ENCODE measurements at places on chromosomes 11 and 22.

GRCh38 chr22:25765016-25765367, 23.0 kb downstream of the MYO18B start:
- no peak for DNase-seq

DNA sequence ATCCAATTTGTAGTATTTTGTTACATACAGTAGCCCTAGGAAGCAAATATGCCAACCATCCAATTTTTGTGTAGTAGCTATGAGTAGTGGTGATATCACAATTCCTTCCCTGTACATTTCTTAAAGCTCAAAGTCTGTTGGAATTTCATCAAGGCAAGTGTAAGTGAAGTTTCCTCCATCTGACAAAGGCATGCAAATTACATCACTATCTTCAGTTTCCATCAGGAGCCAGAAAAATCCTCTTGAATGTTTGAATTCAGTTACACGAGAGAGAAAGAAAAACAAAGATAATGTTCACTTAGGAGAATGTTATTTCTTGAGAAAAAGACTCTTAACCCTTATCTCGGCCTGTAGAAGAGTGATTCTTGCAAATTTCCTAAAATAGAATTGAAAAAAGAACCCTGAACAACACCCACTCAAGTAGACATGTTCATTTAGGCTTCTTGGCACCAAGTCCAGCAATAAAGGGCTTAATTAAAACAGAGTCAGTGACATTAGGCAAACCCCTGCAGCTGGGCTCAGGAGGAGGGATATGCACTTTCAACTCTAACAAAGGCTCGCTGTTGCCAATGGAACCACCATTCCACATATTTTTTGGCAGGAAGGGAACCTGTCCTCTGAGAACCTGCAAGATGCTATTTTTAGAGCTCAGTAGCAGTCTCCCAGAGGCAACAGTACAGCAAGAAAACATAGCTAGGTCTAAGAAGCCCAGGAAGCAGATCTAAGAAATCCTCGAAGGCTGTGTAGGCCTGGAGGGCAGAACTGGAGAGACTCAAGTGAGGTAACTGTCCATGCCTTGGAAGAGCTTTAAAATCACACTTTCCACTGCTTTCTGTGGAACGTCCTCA, 144.6 kb downstream of the CCDC81 start:
- no peak for DNase-seq

GRCh38 chr11:39174965-39175364, 2284.5 kb downstream of the LRRC4C start:
- no peak for DNase-seq

GRCh38 chr22:32858121-32858703, 56.7 kb downstream of the TIMP3 start:
- DNase-seq = no peak

Data from KBM-7 (cell line).